ENCODE measurements at places on chromosomes 5 and 9.

DNA sequence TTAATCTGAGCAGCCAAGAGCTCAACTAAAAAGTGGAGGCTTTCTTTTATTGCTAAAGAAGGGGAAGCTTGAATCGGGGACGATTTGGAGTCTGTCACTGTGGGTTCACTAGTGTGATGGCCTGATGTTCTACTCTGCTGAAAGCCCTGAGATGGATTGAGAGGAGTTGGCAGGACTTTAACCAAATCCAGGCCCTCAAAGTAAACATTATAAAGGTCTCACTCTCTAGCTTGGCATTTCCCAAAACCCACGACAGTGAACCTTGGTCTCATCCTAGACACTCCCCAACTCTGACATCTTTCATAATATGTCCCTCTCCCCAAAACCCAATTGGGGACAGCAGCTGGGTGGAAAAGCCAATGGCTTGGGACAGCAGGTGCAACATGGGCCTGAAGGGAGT is 32.7 kb downstream of the TMOD1 start:
- DNase-seq: no peak

- no peak for DNase-seq
These were observed 74.6 kb downstream of the UBAP1 start for GRCh38 chr9:34253460-34253837.

- DNase-seq: no peak
These were observed 2.5 kb downstream of the CAST start for GRCh38 chr5:96664669-96665068.

GRCh38 chr9:125888211-125888610 is 141.0 kb downstream of the PBX3 start:
- no peak for DNase-seq

GRCh38 chr9:96418920-96419690 is 935 bp upstream of the ZNF367 start:
- DNase-seq: peak; percentile 29

- DNase-seq: no peak
These were observed 58.3 kb downstream of the BNC2 start for GRCh38 chr9:16811987-16812685.

GRCh38 chr5:119016125-119016774 is 27.9 kb upstream of the DTWD2 start:
- DNase-seq: no peak

GRCh38 chr5:31972558-31972957 is 201.6 kb downstream of the GOLPH3 start:
- DNase-seq: no peak

GRCh38 chr5:96220610-96221390 is 212.2 kb downstream of the PCSK1 start:
- no peak for DNase-seq

- no peak for DNase-seq
These were observed 163.6 kb downstream of the SREK1 start for GRCh38 chr5:66307647-66308241.

- DNase-seq: no peak
These were observed 7.7 kb downstream of the IL13 start for GRCh38 chr5:132665574-132666080.

DNA sequence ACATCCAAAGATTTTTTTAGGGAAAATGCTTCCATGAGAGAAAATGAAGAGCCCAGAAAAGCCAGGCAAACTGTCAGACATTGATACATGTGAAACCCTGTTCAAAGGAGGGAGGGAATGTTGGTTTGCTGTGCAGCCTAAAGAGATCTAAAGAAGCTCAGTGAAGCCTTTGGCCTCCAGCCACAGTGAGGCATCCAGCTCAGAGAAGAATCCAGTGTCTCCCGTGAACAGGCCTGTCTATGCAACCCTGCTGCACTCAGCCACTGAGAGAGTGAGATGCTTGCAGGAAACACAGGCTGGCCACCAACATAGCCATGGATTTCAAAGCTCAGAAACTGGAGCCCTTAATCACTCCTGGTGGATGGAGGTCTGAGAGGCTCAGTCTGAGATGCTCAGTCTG is 171.4 kb upstream of the PLCXD3 start:
- no peak for DNase-seq

DNA sequence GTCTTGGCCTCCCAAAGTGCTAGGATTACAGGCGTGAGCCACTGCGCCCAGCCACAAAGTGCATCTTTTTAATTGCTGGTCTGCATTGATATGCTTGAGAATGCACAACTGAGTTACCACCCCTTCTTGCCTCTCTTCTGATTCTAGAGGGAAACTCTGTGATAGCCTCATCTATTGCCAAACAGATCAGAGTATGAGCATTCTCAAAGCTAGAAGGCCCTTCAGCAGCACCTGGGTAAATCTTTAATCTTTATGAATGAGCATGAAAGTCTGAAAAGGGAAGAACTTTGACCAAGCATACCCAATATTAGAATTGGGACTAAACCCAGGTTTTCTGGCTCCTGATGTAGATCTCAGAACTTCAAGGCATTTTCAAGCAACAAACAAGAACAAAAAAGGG is 298.3 kb upstream of the TNC start:
- DNase-seq: no peak

DNA sequence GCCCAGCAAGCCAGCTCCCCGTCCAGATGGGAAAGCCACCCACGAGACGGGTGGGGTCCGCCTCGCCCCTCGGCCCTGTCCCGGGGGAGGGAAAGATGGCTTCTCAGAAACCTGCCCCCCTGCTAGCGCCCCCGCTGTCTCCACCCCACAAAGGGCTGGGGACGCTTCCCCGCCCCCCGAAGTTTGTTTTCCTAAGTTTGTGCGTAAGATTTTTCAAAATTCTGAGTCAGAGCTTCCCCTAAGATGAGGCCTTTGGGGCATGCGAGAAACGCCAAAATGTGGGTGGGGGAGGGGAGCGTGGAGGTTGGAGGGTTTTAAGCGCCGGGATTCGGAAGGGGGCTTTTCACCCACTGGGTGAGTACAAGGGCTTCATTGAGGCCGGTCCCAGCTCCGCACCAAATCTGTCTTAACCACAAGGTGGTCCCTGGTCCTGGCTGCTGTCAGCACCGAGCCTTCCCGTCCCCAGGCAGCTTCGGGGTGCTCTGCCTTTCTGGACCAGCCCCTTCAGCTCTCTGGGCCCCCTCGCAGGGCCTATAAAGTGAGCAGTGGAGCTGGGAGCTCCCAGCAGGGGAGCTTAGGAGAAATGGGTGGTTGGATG is 32.3 kb downstream of the PRRX2 start:
- DNase-seq: no peak

- DNase-seq: no peak
These were observed 391.7 kb downstream of the ACTL7B start for GRCh38 chr9:108463932-108464606.

DNA sequence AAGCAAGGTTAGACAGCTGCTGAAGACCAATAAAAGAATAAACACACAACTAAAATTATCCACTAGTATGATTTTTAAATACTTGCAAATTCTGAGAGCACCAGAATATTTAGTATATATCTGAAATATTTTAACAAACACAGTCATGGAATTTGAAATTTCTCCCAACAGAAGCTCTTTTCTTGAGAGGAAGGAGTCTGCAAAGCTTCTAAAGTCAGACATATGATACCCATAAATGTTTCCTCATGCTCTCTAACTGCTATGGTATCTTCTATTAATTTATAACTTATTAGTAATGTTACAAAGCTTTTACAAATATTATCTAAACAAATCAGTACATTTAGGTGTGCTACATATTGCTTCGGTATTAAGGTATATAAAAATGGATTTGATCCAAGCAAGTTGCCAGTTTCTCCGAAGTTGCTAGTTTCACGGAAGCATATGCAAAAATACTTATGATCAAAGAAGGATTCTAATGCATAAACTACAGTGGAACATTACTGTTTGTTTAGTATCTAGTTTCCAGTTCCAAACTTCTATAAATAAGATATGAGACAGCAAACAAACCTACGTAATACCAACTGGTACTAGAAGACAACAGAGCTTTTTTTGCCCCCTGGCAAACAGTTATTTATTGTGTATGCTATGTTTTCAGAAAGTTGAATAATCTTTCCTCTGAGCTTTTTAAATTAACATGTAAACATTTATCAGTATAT is 22.0 kb downstream of the FNIP1 start:
- DNase-seq: no peak

DNA sequence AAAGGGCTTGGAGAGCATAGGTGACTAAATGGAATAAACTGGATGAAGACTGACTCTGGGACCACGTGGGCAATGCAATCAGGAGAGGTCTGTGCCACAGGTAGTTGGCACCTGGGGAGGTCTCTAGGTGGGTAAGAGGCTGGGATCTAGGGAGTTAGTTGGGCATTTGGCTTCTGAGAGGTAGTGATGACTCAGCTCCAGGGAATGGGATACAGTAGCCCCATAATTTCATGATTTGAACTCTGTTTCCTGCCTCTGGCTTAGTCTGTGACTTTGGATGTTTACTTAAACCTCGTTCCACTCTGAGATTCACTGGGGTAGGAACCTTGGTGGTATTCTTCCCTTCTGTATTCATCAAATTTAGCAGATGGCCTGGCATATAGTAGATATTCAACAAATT is 240.8 kb downstream of the KIF4B start:
- DNase-seq: no peak

DNA sequence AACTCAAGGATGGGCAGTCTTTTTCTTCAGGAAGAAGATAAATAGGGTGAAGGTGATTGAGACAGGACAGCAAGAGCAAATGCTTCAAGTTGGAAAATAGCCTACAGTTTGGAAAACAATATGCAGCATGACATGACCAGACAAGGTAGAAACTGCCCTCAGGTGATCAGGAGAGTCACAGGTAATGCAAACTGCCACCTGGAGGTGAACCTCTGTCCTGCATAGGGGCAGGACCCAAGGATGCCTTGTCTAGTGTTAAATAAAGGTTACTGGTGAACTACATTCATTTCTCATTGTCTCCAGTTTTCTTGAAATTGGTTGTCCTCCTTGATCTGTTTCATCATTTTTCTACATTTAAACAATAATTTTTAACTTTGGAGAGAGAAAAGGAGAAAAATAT is 232.1 kb downstream of the SEMA5A start:
- DNase-seq: no peak

DNA sequence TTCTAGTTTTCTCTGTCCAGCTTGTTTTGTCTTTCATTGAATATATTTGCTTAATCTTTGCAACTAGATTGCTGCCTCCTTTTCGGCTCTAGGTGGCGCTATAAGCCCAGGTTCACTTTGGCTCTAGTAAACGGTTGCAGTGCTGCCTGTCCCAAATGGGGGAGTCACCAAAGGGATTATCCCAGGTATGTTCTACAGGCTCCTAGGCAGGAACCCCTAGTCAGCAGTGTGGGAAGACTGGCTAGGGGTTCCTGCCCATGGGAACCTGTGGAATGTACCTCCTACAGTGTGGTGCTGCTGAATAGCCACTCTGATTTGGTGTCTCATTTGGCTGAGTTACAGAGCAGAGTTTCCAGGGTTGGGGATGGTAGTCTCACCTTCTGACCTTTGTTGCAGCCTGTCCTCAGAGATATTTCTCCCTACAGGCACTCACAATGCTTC is 85.2 kb downstream of the ARSB start:
- no peak for DNase-seq

DNA sequence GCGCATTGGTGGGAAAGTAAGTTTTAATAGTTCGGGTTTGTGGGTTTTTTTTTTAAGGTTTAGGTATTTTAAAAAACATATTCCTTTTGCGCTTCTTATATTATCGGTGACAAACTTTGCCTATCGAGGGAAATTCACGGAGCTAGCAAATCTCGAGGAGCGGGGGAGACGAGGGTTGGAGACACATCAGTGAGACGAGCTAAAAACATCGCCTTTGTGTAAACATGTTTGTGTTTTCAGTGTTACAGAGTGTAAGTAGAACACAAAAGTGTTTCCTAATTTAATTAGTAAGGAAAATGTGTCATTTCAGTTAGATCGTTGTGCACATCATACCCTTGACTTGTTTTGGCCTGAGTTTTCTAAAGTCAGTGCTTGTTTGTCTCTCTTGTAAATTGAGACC is 945 bp downstream of the BTF3 start:
- no peak for DNase-seq

- DNase-seq: no peak
These were observed 348.3 kb upstream of the TUSC1 start for GRCh38 chr9:26026423-26027100.

GRCh38 chr9:99873531-99873930 is 32.9 kb upstream of the STX17 start:
- no peak for DNase-seq

GRCh38 chr5:109328626-109329025 is 81.1 kb downstream of the PJA2 start:
- no peak for DNase-seq

- DNase-seq: no peak
These were observed 1435.2 kb upstream of the CDH9 start for GRCh38 chr5:28473531-28474107.

- DNase-seq: no peak
These were observed 3.7 kb upstream of the CAMK2A start for GRCh38 chr5:150293091-150293941.

DNA sequence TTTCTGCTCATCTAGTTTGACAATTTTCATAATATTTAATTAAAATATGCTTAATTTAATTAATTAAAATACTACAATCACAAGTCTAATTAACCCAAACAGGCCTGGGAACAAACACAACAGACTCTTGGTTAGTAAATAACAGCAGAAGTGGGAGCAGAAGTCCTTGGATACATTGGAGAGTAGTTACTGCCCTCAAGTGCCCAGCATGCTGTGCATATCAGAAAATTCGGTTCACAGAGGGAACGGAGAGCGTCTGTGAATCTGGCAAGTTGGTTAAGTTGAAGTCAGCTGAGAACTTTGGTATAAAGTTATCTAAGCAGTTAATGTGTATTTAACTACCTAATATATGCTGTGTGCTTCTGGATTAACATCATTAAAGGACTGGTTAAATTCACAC is 87.0 kb upstream of the ATG10 start:
- no peak for DNase-seq

DNA sequence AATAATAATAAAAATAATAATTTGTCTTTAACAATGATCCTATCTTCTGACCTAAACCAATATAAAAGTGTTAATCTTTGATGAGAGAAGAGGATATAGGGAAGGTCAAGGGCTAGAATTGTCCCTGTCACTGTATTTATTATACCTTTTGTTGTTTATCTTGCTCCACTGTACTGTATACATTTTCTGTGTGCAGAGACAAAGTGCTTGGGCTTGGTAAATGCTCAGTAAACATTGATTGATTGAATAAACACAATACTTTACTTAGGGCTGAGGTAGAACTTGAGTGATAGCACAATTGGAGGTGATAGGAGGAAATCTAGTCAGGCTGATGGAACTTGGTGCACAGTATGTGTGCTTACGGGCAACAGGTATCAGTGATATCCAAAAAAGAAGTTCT is 161.2 kb downstream of the ARRDC3 start:
- DNase-seq: no peak

GRCh38 chr5:82276800-82277612 is 1.1 kb downstream of the RPS23 start:
- DNase-seq: no peak

DNA sequence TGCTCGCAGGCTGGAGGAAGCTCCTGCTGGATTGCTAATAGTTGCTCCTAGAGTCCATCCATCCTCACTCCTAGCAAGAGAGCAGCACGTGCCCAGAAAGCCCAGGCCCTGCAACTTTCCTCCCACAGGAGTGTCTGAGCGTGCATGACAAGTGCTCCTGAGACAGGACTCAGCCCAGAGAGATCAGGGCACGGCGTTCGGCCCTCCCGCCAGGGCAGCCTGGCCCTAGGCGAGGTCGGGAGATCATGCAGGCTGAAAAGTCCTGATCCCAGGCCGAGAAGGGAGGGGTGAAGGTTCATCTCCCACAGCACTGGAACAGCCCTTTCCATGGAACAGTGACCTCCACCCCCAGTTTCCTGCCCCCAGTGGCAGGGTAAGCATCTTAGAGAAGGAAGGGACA is 94.8 kb downstream of the ROR2 start:
- DNase-seq: no peak

GRCh38 chr5:60077292-60077691 is 183.8 kb upstream of the PDE4D start:
- DNase-seq: no peak

- DNase-seq: peak; percentile 18
These were observed 122.9 kb upstream of the DAB2 start for GRCh38 chr5:39547553-39548154.
